Activated B cell treated with CpG ODN at 0.5 μM for 24 hours (primary cell): ENCODE measurements at places on chromosomes 16 and 17.
A peak's percentile ranks its signal among the peaks of the same experiment; 100 is the strongest.

DNA sequence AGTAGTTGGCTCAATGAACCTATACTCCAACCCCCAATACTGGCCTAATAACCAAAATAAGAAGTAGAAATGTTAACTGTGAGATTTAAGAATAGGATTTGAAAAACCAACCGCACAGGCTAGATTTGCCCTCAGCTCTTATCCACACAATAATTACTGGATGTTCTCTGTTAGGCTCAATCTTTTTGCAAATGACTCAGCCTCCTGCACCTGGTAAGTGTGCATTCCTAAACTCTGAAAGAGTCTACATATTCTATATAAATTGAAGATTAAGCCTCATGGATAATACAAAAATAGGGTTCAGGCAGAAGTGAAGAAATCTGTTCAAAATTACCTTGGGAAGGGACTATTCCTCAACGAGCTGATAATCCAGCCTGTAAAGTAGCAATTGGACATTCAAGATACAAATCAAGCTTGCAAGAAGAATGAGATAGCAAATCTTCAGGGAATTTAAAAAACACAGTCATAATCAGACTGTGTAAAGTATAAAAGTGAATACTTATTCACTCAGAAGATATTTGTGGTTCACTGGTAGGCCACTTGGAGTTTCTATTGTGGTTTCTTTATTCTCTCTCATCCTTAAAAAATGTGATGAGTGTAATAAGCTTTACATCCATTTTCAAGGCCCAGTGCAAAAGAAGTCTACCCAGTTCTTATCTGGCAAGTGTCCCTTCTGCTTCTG, 931.9 kb upstream of the SOX9 start:
- no peak for DNase-seq

GRCh38 chr17:2218426-2218825, 85.2 kb downstream of the SMG6 start:
- DNase-seq: no peak

GRCh38 chr17:68783861-68784260, 171.3 kb downstream of the ABCA8 start:
- DNase-seq: no peak

- peak; percentile 46 for DNase-seq
Observed at GRCh38 chr17:81967533-81968395, 6.8 kb upstream of the NOTUM start.

- no peak for DNase-seq
Observed at GRCh38 chr17:68461589-68461988, 4.3 kb upstream of the WIPI1 start.

DNA sequence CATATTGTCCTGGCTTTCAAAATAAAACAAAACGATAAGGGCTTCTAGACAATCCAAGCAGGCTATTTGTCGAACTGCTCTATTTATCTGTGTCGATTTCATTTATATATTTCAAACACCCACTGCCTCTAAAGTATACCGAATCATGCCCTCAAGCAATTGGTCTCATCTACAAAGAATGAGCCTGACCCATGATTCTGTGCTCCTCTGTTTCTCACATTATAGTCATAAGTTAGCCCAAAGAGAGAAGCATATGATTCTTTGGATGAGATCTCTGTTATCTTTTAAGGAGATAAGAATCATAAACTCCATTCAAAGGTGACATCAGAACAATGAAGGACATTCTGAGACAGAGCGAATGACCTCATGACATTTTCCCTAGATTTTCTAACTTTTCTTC, 191.1 kb downstream of the MAP2K6 start:
- no peak for DNase-seq

GRCh38 chr17:48626245-48627117, at the start of gene HOXB9:
Gene HOXB9 (minus strand): TSS chr17:48626358. CDS start chr17:48626269, 89 bp downstream.
- DNase-seq: no peak

GRCh38 chr17:48062273-48062672, 14.1 kb downstream of the NFE2L1 start:
- no peak for DNase-seq

GRCh38 chr16:12119562-12119961, 143.0 kb downstream of the SNX29 start:
- no peak for DNase-seq

DNA sequence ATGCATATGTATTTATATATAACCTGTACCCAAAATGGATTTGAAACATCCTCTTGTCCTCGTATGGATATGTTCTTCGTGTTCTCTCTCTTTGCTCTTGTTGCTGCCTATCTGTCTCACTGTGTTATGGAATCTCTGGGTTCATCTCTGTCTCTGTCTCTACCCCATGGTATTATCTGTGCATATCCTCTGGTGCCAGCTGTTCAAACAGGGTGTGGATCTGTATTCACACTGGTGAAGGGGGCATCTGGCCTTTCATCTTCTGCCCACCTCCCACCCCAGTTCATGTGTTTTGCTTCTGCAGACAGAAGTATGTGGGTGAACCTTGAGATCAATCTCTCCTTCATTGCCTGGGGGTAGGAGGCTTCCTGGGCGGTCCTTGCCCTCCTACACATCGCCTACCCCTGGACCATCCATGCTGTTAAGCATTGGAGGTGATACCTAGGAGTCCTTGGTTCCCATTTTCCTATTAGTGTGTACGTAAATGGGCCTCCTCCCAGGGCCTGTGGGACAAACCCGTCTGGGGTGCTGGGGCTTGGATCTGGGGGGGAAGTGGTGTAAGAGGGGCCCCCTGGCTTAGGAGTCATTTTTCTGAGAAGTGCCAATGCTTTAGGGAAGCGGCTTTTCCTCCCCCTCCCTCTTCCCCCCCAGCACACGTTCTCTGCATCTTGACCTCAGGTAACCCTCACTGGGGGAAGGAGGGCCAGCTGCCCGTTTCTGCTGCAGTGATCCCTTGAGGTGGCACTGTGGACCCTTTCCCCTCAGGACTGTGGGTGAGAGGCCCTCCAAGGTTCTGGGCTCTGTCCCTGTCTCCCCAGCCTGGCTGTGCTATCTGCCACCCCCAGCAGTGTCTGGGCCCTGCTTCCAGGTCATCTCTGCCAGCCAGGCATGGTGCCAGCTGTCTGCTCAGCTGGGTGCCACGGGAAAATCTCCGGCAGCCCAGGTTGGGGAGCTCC, 21.1 kb downstream of the RARA start:
- DNase-seq: no peak

GRCh38 chr17:68753985-68754769, 153.0 kb upstream of the FAM20A start:
- DNase-seq: no peak

DNA sequence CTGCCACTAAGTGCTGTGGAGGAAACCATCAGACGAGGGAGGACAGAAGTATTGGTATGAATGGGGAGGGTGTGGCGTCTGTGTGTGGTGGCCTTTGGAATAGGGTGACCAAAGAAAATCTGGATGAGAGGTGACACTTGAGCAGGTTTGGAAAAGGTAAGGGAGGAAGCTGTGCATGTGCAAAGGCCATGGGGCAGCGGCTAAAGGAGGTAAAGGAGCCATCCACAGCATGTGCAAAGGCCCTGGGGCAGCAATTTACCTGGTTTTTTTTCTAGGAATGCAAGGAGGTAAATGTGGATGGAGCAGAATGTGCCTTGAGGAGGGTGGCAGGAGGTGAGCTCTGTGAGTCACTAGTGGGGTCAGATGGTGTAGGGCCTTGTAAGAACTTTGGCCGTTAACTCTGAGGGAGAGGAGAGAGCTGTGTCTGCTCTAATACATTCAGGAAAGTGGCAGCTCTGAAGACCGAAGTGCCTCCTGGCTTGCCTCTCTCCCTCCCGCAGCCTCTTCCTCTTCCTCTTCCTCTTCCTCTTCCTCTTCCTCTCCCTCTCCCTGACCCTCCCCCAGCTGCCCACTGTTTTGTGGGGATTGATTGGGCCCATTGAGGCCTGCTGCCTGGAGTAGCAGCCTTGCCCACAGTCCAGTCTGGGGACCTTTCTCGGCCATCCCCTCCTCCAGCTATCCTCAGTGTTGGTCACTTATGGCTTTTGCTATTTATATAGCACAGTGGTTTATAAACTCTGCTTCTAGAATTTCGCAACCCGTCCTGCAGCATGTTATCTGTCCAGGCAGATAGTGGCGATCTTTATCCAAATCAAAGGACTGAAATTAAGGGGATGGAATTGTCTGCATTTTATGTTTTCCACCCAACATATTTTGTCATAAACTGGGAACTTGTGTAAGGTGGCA, 38.7 kb downstream of the CMIP start:
- DNase-seq: no peak

- no peak for DNase-seq
Observed at GRCh38 chr16:85003076-85003475, 8.3 kb downstream of the ZDHHC7 start.

- DNase-seq: no peak
Observed at GRCh38 chr17:37567137-37567536, 42.1 kb downstream of the SYNRG start.

GRCh38 chr17:81959362-81960129, 1.4 kb downstream of the NOTUM start:
- peak; percentile 90 for DNase-seq

DNA sequence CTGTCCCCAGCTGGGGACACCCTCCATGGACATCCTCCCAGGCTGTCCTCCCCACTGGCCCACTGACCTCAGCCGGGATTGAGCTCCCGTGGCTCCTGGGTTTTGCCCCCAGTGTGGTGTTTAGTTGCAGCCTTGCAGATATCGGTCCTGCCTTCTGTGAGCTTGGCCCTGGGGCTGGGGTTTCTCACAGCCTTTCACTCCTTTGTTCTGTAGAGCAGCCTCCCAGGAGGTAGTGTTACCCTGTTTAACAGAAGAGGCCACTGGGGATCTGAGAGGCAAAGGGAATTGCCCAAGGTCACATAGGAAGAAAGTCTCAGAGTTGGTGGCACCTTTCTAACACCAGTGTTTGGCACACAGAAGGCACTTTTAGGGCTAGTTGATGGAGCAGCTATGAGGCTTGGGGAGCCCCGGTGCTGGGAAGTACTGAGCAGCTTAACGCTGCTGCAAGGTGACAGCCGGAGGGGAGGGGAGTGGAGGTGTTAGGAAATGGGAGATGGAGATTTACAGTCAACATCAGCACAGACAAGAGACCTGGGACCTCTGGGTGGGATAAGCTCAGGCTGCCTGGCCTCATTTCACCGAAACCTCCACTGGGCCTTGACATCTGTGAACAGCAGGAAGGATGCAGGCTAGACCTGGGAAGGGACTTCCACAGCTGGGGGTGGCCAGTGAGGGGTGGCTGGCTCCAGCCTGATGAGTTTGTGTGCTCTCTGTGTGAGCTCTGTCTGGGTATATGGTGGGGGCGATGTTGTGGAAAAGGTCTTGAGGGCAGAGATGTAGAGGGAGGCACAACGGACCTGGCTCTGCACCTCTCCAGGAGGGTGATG, 26.1 kb downstream of the CACNA1G start:
- DNase-seq: no peak

GRCh38 chr17:41666708-41667279, 21.9 kb upstream of the EIF1 start:
- DNase-seq: peak; percentile 84

DNA sequence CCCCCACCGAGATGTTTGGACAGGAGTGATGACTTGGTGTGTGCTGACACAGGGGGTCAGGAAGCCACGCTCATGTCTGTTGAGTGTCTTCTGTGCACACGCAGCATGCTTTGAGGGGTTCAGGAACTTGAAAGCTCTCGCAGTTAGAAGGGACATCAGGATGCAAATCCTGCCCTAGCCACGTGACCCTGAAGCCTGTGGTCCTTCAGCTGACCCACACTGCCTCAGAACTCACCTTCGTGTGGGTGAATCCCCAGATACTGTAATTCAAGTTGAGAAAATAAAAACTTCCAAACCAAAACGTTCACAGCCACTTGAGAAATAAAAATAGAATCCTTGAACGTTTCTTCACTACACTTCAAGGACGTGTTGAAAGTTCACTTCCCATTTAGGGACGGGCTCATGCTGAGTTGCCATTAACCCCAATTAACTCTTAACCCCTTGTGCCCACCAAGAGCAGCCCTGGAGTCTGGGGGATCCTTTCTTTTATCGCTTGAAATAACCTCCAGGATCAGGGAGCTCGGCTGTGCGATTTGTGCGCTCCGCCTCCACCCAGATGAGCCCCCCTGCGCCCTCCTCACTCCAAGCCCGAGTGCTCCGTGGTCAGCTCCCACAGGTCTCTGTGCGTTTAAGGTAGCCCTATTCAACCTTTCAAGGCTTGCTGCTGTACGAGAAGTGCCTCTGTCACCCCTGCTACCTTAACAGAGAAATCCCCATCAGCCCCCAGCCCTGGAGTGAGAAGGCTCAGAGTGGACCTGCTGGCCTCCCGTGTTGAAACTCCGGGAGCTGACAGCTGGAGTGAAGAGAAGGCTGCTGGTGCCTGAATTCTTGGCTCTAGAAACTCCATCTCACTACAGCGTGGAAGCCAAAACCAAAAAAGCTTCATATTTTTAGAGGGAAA, 36.2 kb upstream of the NAT9 start:
- no peak for DNase-seq

- no peak for DNase-seq
Observed at GRCh38 chr17:21017861-21018260, 24.9 kb downstream of the USP22 start.

- peak; percentile 57 for DNase-seq
Observed at GRCh38 chr16:88784074-88784855, 755 bp downstream of the PIEZO1 start.
